ENCODE measurements at places on chromosomes 5 and 9.

DNA sequence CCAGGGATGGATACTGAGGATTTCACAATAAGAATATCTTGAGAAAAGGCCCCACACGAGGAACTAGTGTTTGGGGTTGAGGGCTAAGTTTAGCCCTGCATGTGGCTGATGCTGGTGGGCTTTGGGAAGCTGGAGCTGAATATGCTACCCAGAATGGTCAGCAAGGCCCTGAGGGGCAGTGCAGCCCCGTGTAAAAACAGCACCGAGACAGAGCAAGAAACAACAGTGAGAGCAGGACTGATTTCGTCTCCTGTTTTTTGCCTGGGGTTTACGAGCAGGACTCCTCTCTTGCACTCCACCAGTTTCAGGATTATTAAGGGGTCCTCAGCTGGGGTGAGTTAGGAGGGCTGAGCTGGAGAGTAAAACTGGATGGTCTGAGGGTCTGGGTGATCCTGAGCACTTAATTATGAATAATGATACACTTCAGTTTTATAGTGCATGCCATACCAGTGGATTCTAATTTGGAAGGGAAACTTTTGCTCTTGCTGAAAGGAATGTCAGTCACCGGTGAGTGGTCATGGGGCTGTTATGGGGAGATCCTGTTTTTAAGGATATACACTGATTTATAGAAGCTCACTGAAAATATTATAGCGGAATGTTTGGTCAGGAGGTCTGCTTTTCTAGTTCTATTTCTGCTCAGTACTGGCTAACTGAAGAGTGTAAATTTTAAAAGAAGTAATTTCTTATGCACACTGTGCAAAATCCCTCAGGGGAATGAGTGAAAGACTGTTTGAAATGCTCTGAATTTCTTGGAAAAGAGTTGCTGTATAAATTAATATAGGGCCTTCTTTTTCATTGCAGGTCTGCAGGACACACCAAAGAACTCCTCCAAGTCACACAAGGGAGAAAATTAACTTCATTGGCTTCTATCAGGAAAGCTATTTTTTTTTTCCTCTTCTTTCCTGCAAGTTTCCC, 42.7 kb upstream of the NFIB start:
- DNase-seq: no peak

- no peak for DNase-seq
Observed at GRCh38 chr9:134485653-134486052, 155.9 kb upstream of the COL5A1 start.

- DNase-seq: no peak
Observed at GRCh38 chr5:117863586-117864296, 1124.6 kb downstream of the DTWD2 start.

DNA sequence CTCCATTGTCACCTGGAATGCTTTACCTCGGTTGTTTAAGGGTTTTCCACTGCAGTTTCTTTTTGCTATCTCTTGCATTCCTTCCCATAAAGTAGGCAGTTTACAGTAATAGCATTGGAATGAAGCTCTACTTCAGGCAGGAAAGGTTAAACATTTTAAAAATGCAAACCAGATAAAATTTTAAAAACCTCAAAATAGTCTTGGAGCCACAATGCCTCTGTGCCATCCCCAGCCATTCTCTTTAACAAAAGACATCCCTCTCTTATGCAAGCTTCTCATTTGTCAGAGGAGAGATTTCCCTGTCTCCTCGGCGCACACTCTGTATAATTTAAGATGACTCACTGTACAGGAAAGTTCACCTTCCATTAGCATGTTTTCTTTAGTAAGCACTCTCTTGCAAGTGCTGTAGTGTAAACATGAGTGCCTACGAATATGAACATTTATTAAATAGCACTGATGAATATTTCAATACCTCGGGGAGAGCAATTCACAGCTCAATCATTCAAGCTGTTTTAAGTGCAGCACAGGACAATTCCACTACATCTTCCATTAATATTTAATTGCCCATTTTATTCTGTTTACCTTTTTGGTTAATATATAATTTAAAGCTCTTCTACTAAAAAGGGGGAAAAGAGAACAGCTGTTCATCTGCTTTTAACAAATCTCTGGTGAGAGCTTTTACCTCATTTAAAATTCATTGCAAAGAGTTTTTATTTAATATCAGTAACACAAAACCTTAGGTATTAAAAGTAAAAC, 343.6 kb downstream of the SPATA31D1 start:
- DNase-seq: peak; percentile 83

GRCh38 chr9:82466616-82467260, 478.2 kb downstream of the SPATA31D1 start:
- no peak for DNase-seq

- DNase-seq: no peak
Observed at GRCh38 chr5:171648279-171649074, 137.1 kb upstream of the SMIM23 start.

- DNase-seq: no peak
Observed at GRCh38 chr5:174293481-174293880, 248.0 kb downstream of the NSG2 start.

DNA sequence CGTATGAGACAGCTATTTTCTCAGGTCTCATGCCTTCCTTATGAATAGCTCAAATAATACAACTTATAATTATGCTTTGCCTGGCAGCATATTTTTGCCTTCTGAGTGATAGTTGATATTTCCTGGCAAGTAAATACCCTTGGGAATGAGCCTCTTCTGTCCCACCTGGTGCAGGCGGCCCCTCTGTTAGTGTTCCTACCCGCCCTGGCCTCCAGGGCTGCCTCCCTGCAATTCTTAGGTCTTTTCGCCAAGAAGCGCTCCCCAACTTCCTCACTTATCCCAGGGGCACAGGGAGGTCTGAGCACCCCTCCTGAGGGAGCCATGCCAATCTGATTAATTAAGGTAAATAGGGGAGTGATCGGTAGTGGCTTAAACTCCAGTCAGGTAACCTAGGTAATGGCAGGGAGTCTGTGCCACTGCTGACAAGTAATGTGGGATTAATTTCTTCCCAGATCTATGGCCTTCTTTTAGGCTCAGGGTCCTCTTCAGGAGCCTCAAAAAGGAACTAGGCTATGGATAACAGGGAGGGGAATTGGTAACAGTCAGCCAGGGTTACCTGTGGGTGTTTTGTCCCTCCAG, 81.5 kb downstream of the GALNT10 start:
- DNase-seq: no peak

- DNase-seq: peak; percentile 7
Observed at GRCh38 chr9:93594041-93594756, 17.8 kb downstream of the PHF2 start.

GRCh38 chr5:181189363-181189961, 15.5 kb downstream of the TRIM7 start:
- DNase-seq: peak; percentile 27

DNA sequence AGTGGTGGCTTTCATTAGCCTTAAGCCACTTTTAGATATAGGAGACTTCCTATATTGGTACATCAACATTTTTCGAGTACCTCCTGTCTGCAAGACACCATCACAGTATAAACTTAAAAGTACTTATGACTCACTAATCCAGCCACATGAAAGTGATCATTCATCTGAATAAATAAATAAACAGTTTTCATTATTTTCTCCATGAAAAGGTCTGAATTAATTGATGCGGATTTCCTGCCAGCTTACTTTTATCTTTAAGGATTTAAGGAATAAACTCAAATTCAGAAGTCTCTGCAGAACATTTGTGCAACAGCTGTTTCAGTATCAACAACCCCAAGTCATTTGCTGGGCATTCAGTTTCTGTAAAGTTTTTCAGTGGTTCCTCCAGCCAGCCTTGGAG, 4.0 kb downstream of the SAP30L start:
- DNase-seq: no peak

All from fibroblast of skin of back (primary cell).